ENCODE measurements at places on chromosomes 2 and 18.

- no peak for DNase-seq
These were observed 1.3 kb downstream of the TANC1 start for GRCh38 chr2:158969715-158970240.

GRCh38 chr18:64175432-64175831, 26.5 kb upstream of the LINC00305 start:
- no peak for DNase-seq

- DNase-seq: no peak
These were observed 33.7 kb downstream of the TTC39C start for GRCh38 chr18:24048261-24048660.

DNA sequence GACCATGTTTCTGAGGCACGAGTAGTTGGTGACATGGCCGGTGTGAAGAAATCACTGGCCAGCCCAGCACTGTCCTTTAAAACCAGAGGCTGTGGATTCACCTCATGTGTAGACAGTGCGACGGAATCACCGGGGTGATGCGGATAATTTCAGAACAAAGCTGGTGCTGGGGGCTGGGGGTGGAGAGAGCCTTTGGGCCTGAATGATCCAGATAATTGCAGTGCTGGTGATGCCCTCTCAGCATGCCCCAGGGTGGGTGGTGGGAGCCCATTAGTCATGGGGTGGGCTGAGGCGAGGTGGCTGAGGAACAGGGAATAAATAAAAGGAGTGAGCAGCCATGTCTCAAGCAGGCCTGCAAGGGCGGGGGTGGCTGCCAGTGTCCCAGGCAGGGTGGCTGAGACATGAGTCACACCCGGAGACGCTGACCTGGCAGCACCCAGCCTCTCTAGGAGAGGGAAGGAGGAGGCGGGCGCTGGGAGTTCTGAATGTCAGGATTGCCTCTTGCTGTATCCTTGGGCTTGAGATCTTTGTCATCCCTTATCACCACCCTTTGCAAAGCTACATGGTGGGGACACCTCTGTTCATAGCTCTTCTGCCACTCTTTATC, 151.1 kb upstream of the MSH6 start:
- DNase-seq: peak; percentile 38

DNA sequence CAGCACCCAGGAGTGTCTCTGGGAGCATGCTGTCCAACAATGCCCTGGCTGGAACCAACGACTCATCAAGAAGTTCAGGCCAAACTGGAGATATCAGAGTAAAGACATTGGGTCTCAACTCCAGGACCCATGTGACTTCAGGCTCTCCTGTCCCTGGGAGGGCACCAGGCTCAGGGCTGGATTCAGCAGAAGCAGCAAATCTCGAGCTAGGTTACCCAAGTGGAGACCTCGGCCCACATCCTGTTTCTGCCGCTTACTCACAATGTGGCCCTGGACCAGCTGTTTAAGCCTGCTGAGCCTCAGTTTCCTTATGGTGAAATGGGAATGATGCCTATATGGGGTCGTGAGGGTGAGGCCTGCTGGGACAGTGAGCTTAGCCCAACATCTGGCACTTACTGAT, 9.3 kb upstream of the OTOF start:
- no peak for DNase-seq

GRCh38 chr2:20189299-20189931, 35.5 kb downstream of the SDC1 start:
- no peak for DNase-seq

DNA sequence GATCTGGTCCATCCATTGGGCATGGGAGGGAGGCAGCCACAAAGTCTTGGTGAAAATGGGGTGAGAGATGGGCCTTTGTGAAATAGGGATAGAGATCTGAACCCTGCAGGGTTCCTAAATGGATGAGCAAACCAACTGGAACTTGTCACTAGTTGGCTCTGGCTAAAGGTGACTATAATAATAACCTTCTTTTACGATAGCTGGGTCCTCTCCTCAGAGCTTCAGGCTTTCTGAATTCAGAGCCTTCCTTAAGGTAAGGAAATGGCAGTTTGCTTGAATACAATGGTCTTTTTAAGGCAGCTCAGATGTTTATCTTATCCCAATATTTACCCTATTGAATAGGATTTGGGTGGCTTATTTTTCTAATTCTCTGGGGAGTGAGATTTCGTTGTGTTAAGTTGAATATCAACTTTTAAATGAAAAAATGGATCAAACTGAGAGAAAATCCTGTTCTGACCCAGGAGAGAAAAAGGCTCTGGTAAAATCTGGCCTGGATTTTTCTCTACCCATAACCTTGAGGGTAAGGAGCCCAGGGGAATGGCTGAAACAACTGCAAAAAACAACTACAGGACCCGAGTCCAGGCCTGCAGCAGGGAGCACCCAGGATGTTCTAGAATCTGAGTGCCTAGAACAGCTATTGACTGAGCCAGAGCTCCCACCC, 61.1 kb upstream of the CXCR4 start:
- DNase-seq: no peak

Measured in AG09309 (cell line).